ENCODE measurements at places on chromosomes 4 and X.
A peak's percentile ranks its signal among the peaks of the same experiment; 100 is the strongest.

DNA sequence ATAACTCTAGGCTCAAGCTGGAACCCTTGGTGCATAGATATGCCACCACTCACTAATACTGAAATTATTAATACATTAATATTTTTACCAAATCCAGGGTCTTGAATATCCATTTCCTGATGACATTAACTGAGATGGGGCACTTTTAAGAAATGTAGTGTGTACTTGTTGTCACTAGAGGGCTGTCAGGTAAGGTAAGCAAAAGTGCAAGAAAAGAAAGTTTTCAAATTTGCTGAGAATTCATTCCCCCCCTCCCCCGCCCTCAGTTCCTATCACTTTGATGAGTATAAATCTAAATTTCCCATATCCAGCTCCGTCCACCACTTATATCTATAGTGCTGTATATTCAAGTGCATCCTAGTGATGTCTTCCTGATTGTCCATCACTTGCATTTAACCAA is 20.5 kb upstream of the WDR44 start:
- DNase-seq, result no peak

- no peak for DNase-seq
These were observed 1.0 kb downstream of the PDE5A start for GRCh38 chr4:119627267-119628255.

DNA sequence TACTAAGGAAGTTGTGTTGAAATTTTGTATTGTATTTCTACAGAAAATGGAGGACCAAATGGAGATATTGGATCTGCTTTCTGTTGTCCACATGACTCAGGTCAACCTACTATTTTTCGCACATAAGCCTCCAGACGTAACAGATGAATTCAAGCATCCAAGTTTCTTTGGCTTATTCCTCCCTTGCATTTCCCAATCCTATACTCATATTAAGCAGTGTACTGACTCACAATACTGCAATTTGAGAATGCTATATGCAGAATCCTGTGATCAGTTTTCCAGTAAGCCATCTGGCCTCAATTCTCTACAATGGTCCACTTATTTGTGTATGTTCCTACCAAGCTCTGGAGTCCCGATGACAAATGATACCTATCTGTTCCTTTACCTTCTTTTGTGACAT is 75.7 kb downstream of the ASB9 start:
- no peak for DNase-seq

GRCh38 chrX:22533898-22534297 is 261.2 kb downstream of the CBLL2 start:
- DNase-seq, result peak; percentile 60

DNA sequence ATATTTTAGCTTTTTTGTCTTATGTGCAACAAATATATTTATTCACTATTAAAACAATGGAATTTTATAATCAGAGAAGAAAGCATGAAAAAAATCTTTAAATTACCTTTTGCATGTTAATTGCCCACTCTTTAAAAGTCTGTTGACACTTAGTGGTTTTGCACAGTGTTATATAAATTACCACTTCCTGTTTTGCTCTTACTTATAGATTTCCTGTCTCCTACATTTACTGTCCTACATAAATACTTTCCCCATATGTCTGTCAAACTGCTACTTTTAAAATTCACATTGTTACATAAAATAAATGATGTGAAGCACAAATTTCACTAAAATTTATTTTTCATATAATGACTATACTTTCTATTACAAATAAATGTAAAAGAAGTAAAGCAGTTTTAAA is 161.1 kb upstream of the NDST4 start:
- peak; percentile 83 for DNase-seq

GRCh38 chr4:8847764-8848163 is 23.9 kb downstream of the HMX1 start:
- DNase-seq, result no peak

DNA sequence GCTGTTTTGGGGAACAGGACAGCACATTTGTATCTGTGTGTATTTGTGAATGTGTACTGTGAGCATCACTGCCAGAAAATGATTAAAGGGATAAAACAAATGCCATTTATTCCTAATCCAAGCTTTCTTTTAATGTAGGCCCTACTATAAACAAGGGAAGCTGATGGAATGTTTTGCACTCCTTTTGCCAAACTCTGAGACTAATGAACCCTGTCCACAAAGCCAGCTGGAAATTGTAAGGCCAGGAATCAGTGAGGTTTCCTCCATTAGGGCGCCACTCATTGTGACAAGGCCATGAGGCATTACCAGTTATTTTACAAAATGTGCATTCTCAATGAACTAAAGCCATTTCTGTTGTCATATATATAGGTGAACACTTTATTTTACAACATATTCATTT is 163.0 kb upstream of the NAP1L5 start:
- no peak for DNase-seq

GRCh38 chrX:134813697-134814096 is 155.4 kb upstream of the PLAC1 start:
- no peak for DNase-seq

DNA sequence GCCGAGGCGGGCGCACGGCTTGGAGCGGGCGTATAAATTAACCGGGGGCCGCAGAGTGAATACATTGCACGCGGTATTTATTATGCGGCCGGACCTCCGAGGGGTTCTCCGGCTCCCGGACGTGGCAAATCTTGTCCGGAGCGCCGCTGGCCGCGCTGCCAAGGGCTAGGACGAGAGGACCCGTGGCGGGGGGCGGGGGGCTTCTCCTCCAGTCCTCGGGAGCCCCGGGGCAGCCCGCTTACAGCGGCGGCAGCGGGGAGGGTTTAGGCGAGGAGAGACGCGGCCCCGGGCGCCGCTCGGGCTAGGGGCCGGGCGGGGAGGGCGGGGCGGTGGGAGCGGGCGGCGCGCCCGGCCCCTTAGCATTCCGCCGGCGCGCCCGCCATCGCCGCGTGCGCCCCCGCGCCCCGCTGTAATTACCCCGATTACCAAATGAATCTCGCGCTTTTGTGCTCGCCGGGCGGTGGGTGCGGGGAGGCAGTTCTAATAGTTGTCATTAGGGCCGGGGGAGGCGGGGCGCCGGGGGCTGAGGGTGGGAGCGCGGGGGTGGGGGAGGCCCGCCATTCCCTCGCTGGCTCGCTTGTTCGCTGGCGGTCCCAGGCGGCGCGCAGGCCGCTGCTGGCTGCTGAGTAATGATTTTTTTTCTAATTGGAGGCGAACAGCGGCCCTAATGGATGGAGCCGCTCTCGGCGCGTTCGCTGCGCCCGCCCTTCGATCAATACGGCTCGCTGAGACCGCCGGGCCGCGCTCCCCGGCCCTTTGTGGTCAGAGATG is 276.6 kb downstream of the BCOR start:
- DNase-seq, result no peak

DNA sequence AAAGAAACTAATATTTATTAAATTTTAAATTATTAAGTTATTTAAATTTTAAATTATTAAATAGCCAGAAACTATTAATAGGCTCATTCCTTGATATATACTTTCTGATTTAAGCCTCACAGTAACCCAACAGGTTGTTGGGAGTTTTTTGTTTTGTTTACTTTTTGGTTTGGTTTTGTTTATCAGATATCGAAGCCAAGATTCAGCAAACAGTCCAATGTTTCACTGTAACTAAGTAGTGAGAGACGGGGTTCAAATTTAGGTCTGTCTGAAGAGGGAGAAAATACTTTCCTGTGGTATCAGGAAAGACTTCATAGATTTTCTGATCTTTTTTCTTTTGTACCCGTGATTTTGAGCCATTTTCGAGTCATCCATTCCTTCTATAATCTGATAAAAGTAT is 54.2 kb downstream of the CCDC158 start:
- no peak for DNase-seq

DNA sequence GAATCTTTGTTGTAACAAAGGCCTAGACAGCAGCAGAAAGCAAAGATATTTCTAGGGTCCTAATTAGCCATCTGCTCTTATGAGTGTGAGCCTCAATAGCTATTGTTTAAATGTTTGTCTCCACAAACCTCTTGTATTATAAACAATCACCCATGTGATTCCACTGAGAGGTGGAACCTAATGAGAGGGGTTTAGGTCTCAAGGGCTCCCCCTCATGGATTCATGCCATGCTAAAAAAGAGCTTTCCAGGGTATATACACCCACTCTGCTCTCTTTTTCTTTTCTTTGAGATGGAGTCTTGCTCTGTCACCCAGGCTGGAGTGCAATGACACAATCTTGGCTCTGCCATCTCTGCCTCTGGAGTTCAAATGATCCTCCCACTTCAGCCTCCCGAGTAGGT is 42.1 kb downstream of the TRIM61 start:
- peak; percentile 9 for DNase-seq

- DNase-seq, result no peak
These were observed 80.0 kb downstream of the FHIP1A start for GRCh38 chr4:151488968-151489367.

DNA sequence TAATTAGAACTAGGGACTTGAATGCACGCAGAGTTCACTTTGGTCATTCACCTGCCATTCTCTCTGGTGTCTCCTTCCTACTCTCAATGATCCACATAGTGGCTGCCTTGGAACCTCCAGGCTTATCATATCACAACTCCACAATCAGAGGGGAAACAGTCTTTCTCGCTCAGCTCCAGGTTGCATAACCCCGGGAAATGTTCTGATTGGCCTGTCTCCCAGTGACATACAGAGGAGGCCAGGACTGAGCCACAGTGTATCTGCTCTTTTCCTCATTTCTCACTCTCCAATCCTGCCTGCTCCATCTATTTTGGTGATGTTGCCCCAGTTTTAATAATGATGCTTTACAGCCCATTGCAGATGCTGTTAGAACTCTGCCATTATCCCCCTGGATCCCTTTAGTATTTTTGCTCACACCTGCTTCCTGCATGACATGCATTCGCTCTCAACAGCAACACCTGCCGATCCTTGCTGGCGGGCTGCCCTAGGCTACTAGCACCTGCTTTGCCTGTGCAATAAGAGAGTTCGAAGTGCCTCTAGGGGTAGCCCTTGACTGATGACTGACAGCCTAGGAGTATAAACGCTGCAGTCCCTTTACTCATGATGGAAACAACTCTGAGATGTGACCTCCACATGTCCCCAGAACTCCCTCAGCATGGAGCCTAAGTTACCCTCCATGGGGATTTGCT is 211.3 kb upstream of the RPS6KA3 start:
- DNase-seq, result no peak

GRCh38 chr4:134529629-134530028 is 328.0 kb upstream of the PABPC4L start:
- DNase-seq, result no peak

DNA sequence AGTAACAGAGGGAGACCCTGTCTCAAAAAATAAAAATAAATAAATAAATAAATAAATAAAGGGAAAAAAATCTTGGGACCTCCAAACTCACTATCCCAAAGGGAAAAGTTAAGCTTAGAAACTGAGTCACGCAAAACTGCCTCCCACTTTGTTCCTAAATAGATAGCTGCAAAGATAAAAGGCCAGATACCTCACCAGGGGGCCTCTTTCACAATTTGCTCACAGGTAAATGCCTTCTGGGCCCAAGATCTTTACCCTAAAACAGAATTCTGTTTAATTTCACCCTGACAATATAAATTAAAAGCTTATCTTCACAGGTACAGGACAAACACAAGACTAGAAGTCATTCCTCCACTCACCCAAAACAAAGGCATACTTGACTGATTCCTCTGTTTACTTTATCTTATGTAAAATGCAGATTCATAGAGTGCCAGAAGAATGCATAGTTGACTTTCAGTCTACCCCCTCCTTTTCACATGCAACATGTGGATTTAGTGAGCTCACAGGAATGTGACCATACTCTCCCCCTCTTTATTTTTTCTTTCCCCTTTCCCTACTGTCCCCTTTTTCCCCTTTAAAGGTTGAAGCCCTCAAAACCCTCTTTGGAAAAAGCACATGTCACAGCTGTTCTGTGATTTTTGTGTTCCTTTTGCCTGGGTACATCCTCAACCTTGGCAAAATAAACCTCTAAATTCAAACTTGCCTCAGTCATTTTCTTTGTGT is 23.4 kb downstream of the ELF2 start:
- DNase-seq, result no peak

- no peak for DNase-seq
These were observed 31.8 kb downstream of the ARSD start for GRCh38 chrX:2897311-2897689.

- DNase-seq, result no peak
These were observed 317 bp downstream of the CMC4 start for GRCh38 chrX:155070663-155070974.

DNA sequence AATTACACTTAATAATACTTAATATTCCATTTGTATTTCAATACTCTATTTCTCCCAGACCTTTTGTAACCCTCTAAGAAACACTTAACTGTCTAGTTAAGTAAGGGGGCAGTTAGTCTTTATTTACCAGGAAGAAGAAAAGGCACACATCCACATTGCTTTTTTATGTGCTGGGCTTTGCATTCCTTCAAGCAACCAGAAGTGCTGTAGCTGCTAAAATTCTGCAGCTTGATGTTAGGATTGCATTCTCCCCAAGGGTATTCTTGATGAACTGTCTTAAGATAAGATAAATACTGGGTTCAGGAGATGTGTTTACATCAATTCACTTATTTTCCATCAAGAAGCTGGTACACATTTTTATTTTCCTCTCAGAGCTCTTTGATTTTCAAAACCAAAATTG is 24.0 kb downstream of the ASIC5 start:
- no peak for DNase-seq

DNA sequence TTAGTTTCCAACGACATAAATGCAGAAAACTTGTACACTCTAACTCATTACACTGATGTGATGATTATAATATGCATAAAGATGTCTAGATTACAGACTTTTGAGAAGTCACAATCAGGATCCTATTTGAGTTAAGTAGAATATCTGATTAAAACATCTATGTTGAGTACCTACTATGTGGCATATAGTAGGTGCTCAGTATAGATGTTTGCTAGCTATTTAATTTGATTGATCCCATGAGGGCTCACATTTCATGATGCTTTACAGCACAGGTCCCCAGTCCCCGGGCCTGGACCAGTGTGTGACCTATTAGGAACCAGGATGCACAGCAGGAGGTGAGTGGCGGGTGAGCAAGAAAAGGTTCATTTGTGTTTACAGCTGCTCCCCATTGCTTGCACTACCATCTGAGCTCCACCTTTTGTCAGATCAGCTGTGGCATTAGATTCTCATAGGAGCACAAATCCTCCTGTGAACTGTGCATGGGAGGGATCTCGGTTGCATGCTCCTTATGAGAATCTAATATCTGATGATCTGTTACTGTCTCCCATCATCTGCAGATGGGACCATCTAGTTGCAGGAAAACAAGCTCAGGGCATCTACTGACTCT is 33.0 kb upstream of the CXCL8 start:
- DNase-seq, result no peak

DNA sequence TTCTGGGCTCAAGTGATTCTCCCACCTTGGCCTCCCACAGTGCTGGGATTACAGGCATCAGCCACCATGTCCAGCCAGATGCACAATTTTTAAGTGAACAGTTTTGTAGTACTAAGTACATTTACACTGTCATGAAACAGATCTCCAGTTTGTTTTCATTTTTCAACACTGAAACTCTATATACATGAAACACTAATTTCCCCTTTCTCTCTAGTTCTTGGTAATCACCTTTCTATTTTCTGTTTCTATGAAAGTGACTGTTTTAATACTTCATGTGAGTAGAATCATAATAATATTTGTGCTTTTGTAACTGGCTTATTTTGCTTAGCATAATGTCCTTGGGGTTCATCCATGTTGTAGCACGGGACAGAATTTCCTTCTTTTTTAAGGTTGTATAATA is 237.4 kb downstream of the CAMK2D start:
- no peak for DNase-seq

Data from MV-4-11 (cell line).